ENCODE measurements at places on chromosomes 1 and 21. TPM values are rescaled to one million over a fixed set of nuclear protein-coding genes. Genes with fewer than 3 reads are reported as not detected.

GRCh38 chr1:232291681-232292080, 338.3 kb downstream of the SIPA1L2 start:
- no peak for DNase-seq
- no peak overlapping the region for H3K27ac ChIP-seq
- no peaks in the 10 kb centered on the region for H3K4me1 ChIP-seq
- no peak overlapping the region for H3K4me3 ChIP-seq

DNA sequence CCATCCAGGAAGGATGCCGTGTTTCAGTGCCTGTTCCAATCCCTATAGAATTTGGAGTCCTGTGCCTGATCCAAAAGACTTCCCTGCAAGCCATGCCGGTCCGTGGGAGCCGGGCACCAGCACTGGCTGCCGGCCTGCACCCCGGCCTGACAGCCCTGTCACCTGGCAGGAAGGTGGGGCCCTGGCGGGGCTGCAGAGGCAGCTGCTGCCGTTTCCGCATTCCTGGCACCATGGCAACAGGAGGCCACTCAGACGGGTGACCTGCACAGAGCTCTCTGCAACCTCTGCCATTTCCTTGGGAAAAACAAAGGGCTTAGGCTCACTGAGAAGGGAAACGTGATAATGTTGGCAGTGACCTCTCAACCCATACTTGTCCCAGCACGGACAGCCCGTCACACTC, 63.2 kb upstream of the TMEM51 start:
- no peak for DNase-seq
- no peaks in the 10 kb centered on the region for H3K36me3 ChIP-seq
- H3K27ac ChIP-seq, result no peak overlapping the region
- H3K4me1 ChIP-seq, result no peaks in the 10 kb centered on the region
- H3K4me3 ChIP-seq, result no peak overlapping the region

- peaks cover 13% of the 10 kb centered on the region for H3K4me1 ChIP-seq
- no peak for DNase-seq
- H3K27ac ChIP-seq, result no peak overlapping the region
- no peaks in the 10 kb centered on the region for H3K36me3 ChIP-seq
Measured at GRCh38 chr1:204282761-204283221, 69.0 kb upstream of the GOLT1A start.

GRCh38 chr1:209609041-209609790, 25.7 kb downstream of the CAMK1G start:
- no peaks in the 10 kb centered on the region for H3K4me1 ChIP-seq
- 0 out of 2 replicates have a peak, but pooled peaks cover 4% of the 10 kb centered on the region for H3K27me3 ChIP-seq
- H3K36me3 ChIP-seq, result no peaks in the 10 kb centered on the region
- H3K27ac ChIP-seq, result no peak overlapping the region

DNA sequence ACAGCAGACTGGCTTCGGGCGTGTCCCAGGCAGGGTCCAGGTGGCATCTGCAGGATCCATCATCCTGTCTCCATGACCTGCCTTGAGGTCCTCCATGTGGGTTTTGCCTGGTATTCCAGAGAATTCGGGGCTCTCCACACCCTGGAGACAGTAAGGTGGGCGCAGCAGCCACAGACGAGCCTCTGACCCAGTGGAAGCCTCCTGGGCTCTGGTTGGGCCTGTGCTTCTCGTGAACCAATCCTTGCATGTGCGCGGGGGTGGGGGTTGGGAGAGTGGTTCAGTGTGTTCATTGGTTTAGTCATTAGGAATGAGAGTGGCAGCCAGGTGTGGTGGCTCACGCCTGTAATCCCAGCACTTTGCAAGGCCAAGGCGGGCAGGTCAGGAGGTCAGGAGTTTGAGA, 32.1 kb upstream of the TNFRSF1B start:
- DNase-seq, result no peak
- no peaks in the 10 kb centered on the region for H3K27me3 ChIP-seq
- no peak overlapping the region for H3K27ac ChIP-seq
- H3K36me3 ChIP-seq, result no peaks in the 10 kb centered on the region
- no peak overlapping the region for H3K4me3 ChIP-seq

DNA sequence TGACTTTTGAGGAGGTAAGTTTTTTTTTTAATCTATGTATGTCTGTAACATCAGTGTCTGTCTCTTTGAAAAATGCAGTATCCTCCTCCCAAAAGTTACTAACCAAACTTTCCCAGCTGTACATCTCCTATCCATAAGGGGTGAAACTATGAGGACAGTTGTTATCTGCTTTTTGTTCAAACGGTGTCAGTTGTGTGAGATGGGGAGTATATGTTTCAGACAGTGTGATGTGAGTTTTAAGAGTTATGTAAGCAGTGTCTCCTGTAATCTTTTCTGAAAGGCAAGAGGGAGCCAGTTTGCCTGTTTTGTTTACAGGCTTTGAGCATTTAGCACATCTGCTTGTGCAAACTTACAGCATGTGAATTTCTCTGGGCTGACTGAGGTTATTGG, 34.8 kb upstream of the CACYBP start:
- no peak for DNase-seq
- no peaks in the 10 kb centered on the region for H3K36me3 ChIP-seq
- H3K4me1 ChIP-seq, result peaks cover 18% of the 10 kb centered on the region

DNA sequence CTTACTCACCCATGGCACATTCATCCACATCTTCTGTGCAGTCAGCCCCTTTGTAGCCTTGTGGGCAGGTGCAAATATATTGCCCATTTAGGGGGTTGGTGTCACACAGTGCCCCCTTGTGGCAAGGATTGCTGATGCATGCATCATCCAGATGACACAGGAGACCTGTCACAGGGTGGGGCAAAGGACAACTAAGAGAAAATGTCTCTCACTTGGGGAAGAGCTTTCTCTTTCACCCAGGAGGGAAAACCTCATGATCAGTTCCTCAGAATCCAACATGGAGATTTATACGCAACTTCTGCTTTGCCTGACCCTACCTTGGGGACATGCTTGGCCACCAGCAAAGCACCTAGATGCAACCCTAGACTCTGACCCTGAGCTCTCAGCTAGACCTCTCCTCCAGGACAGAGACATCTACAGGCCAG, 71.8 kb upstream of the ADAM30 start:
- no peaks in the 10 kb centered on the region for H3K27me3 ChIP-seq
- H3K4me1 ChIP-seq, result peaks cover 35% of the 10 kb centered on the region
- no peak overlapping the region for H3K4me3 ChIP-seq
- peaks cover 48% of the 10 kb centered on the region for H3K36me3 ChIP-seq
- peak overlapping the region; percentile 18 for H3K27ac ChIP-seq

WDR64 gene
- not detected for total RNA-seq

SPRR5 gene
- not detected for total RNA-seq

Data from GM23248 (cell line).